Stimulated activated CD4-positive, alpha-beta T cell treated with anti-CD3 and anti-CD28 coated beads, Interleukin-4, amount 100 ng/mL, for 4 hours (primary cell): ENCODE measurements at places on chromosomes 2 and 18.

DNA sequence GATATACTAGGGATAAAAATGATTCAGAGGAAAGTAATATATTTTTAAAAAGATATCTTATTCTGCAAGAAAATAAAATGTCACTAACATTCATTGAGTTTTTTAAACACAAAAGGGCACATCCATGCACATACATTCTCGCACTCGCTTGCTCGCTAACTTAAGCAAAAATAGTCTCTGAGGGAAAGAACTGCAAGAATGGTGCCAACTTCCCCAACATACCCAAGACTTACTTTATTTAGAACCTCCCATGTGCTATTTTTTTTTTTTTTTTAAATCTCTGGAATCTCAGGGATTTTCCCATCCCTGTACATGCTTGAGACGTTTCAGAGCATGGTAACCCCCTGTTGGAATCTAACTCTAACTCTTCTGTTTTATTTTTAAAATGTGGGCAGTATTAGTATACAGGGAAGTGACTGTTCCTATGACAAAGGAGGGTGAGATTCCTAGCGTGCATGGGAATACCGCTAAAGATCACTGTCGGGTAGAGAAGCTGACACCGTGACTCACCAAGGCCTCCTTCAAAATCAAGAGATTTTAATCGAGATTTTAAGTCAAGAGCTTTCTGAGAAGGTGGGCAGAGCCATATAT lies 187.9 kb upstream of the ZEB2 start:
- DNase-seq = no peak

- no peak for DNase-seq
These were observed 61.0 kb upstream of the SERPINE2 start for GRCh38 chr2:224099861-224100643.

- no peak for DNase-seq
These were observed 5.0 kb downstream of the NT5DC4 start for GRCh38 chr2:112725545-112726457.

- DNase-seq = no peak
These were observed 143.4 kb downstream of the PPP1R1C start for GRCh38 chr2:182128821-182129707.

DNA sequence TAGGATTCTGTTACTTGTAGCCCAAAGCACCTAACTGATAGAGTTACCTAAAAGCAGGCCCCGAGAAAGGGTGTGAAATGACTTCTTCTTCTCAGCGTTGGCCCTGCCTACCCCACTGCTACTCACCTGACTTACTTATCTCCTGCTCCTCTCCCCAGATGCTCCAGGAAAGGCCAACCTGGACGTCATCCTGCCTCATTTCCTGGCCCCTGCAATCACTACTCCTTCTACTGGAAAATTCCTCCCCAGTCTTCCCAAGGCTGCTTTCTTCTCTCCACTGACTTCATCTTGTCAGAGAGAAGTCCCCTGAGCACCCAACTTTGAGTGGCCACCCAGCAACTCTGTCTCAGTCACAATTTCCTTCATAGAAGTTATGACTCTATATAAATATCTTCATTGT lies 63.4 kb upstream of the KLF7 start:
- no peak for DNase-seq

DNA sequence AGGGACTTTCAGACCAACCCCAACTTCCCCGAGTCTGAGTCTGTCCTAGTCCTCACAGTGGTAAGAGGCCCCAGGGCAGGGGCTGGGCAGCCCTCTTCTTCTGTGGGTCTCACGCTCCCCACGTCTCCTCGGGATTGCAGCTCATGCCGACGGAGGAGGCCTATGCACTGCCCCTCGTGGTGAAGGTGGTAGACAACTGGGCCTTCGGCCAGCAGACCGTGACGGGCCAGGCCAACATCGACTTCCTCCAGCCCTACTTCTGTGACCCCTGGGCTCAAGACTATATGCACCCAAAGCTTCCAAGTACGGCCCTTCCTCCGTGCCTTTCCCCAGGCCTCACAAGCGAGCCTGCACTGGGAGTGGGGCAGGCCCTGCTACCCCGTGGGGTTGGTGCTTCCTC lies 44.3 kb downstream of the LMAN2L start:
- no peak for DNase-seq

- no peak for DNase-seq
These were observed 49.1 kb downstream of the ZNF638 start for GRCh38 chr2:71380665-71381064.

DNA sequence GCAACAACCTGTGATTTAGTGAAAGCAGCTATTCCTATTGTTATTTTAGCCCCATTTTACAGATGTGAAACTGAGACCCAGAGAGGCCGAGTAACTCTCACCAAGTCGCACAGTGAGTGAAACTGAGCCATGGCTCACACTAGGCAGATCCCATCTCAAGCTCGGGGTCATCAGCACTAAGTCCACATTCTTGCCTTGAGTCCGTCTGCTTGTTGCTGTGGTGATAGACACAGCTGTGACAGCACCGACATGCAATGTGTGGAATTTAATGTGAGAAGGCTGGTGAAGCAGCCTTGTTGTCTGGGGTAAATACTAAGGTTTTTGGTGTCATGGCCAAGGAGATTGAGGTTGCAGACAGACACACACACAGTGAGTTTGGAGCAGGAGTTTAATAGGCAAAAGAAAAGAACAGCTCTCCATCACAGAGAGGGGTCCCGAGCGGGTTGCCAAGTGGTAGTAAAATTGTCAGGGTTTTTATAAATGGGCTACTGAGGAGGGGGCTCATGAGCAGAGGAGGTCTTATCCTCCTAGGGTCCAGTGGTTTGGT lies 40.2 kb upstream of the GMCL1 start:
- no peak for DNase-seq

- DNase-seq = no peak
These were observed 407.3 kb upstream of the LYPD1 start for GRCh38 chr2:133077269-133077822.

- DNase-seq = no peak
These were observed 342.2 kb downstream of the CMPK2 start for GRCh38 chr2:6523476-6523875.

GRCh38 chr2:128613351-128613750 lies 294.7 kb upstream of the HS6ST1 start:
- DNase-seq = no peak

GRCh38 chr2:210072493-210072892 lies 70.1 kb downstream of the RPE start:
- no peak for DNase-seq

DNA sequence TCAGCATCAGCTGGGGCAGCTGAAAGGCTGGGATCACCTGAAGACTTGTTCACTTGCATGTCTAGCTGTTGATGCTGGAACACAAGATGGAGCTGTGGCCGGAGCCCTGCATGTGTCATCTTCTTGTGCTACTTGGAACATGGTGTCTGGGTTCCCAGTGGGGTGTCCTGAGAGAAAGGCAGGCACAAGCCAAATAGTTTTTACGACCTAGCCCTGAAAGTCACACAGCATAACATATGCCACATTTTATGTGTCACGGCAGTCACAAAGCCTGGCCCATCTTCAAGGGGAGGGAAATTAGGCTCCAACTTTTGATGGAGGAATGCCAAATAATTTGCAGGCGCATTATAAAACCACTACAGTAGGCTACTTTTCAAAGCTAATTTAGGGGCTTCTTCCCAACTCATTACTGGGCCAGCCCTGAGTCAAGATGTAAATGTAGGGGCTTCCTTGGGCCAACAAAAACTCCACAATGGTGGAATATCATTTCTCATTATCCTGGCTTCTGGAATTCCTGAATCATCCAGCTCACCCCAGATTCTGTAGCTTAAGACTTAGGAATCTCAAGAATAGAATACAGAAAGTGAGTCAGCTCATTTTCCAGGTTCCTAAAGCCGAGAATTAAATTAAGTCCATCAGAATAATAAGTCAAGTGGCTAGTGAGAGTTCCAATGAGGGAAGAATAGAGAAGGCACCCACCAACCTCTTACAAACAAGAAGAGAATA lies 543.0 kb downstream of the TNS1 start:
- no peak for DNase-seq

DNA sequence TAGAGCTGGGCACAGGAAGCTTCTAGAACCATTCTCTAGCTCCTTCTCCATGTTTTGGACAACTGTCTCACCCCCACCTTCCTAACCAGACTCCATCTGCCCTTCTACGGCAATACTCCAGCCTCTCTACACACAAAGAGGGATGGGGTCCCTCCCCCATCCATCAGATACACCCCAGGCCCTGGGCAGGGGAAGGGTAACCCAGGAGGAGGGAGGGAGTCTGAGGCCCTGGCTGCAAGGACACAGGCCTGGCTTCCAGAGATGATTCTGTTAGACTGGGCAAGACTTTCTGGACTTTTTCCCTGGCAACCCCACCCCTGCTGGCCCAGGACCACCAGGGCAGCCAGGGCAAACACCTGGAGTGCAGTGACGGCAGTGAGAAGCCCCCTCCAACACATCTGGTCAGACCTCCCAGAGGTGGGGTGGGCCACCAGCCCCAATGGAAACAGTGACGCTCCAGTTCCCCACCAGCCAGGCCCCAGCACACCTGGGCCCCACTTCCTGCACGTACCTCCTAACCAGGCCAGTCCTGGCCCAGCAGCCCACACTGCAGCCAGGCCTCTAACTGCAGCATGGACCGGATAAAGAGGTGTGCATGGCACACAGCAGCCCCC lies 6.5 kb downstream of the CYP26B1 start:
- no peak for DNase-seq

GRCh38 chr2:181947273-181947672 lies 38.4 kb upstream of the PPP1R1C start:
- no peak for DNase-seq

DNA sequence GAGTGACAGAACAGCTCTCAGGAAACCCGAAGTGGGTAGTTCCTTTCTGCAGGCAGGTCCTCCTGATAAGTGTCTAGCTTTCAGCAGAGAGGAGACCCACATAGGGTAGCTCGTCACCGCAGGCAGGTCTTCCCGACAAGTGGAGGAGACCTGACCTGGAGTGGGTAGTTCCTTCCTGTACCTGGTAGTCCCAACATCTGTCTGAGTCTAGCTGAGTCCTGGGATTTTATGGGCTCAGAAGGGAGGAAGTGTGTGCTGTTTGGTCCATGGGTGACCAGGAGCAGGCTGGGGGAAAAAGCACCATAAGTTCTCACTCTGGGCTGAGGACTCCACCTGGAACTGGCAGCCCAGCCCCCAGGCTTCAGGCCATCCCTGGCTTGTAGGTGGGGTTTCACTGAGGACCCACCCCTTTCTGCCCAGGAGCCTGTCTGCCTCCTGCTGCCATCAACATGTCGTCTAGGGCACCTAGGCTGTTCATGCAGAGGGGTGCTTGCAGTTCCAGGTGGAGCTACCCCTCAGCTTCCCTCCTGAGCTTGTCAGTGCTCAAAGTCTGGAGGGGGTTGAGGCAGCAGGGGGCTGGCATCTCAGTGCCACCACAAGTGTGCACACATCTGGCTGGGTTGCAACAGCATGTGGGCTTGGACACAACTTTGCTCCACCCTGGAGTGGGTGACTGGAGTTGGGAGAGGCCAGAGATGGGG lies 9.4 kb downstream of the DYSF start:
- DNase-seq = no peak

- DNase-seq = no peak
These were observed 383.1 kb upstream of the TNP1 start for GRCh38 chr2:217242947-217243346.

DNA sequence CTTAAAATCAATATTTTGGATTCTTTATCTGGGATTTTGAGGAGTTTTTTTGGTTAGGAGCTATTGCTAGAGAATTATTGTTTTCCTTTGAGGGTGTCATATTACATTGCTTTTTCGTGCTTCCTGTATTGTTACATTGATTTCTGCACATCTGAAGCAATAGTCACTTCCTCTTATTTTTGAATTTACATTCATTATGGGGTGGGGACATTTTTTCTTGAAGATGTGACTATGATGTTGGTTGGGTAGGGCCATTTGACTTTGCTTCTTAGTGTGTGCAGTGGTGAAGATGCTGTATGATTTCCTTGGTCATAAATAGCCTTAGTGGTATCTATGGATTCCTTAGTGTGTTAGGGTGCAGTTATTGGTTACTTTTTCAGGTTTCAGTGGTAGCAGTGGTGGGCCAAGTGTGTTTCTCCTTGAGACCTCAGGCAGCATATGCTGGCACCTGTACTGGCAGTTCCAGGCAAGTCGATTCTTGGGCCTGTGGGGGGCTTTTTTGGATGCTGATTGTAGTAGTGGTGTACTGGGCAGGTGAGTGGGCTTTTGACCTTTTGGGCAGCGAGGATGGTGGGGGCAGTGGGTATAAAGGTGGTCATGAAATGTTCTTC lies 61.8 kb downstream of the ARHGAP25 start:
- no peak for DNase-seq

- no peak for DNase-seq
These were observed 1202.8 kb downstream of the CNTNAP5 start for GRCh38 chr2:125227843-125228392.

DNA sequence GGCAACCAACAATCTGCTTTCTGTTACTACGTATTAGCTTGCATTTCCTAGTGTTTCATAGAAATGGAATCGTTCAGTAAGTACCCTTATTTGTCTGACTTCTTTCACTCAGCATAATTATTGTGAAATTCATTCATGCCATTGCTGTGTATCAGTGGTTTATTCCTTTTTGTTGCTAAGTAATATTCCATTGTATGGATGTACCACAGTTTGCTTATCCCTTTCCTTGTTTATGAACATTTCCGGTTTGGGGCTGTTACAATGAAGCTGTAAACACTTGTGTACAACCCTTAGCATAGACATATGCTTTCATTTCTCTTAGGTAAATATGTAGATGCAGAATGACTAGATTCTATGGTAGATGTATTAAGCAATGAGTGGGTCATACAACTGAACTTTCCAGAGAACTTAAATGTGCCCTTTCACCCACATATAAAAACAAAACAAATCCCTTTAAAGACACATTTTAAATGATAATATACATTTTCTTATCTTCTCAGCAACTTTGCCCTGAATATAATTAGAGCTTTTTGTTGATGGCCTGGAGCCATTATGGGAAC lies 21.9 kb downstream of the FER1L5 start:
- no peak for DNase-seq

- no peak for DNase-seq
These were observed 59.4 kb downstream of the LIPG start for GRCh38 chr18:49621301-49621700.

DNA sequence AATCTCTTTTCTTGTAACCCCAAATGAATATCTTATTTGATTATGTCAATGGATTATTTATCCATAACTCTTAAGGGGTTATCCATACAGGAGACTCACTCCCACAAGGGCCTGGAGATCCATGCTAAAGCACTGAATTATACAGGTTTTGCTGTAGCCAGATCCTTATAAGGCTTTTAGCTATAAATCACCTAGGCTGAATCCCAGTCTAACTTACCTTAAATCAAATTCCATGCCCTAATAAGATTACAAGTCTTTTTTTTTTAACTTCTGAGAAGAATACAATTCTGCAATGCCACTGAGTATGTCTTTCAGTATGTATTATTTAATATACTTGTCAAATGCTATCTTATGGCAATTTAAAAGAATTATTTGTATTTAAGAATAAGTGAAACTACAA lies 340.5 kb downstream of the NBAS start:
- no peak for DNase-seq

GRCh38 chr2:195009202-195009601 lies 647.8 kb upstream of the SLC39A10 start:
- DNase-seq = no peak

DNA sequence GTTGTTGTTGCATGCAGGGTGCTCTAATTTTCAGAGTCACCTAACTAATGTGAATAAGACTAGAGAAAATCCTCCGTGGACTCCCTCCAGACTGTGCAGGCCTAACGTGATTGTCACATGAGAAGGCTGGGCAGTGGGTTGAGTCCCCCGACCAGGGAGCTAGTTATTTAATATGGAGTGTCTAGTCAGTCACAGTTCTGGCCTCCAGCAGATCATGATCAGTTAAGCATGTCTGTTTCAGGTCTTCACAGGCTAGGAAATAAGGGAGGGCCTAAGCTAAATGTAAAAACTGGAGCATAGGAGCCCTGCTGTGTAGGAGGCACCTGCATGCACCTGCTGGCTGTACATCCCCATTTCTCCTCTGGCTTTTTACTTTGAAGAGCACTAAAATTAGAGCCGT lies 86.8 kb downstream of the PRPF40A start:
- DNase-seq = no peak
